ENCODE measurements at places on chromosomes 1 and 21.

DNA sequence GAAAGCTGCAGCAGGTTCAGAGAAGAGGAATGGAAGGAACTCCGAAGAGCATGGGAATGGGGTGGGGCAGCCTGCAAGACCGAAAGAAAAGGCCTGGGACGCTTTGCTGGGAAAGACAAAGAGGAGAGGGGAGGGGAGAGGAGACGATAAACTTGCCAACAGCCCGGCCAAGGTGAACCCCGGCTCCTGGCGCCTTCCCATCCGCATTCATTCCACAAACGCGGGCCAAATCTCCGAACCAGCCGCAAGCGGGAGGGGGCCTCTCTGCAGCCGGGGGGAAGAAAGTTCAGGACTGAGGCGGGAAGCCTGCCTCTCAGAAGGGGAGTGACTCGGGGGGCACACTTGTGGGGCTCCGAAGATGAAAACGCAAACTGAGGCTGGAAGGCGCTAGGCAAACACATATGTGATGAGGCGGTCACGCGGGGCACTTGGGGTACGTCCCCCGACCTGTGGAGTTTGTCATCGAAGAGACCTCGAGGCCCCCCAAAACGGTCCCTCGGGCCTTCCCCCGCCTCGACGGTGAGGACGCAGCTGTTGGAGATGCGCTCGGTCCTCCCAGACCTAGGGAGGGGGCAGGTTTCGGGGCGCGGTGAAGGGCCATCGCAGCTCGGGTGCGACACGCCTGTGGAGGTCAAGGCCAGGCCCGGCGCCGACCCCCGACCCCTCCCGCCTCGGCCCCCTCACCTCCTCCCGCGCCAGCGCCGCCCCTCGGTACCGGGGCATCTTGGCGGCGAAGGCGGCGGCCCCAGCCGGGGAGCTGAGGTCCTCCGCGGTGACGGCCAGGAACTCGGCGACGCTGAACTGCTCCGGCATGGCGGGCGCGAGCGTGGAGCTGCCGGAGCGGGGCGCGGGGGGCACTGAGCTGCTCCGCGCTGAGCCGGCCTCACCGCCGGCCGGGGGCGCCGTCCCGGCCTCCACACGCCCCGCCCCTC lies at the start of gene ASAP3:
ASAP3 (minus strand) TSS at position 859 of the 932 bp plus-strand sequence; CDS start at position 813, 46 bp downstream.
- DNase-seq = no peak

- DNase-seq = no peak
These were observed 4.8 kb downstream of the NECTIN4 start for GRCh38 chr1:161084597-161084988.

GRCh38 chr1:19436716-19437476 lies 48.4 kb downstream of the CAPZB start:
- DNase-seq = peak; percentile 83

- DNase-seq = no peak
These were observed 10.6 kb upstream of the LINGO4 start for GRCh38 chr1:151815716-151816327.

DNA sequence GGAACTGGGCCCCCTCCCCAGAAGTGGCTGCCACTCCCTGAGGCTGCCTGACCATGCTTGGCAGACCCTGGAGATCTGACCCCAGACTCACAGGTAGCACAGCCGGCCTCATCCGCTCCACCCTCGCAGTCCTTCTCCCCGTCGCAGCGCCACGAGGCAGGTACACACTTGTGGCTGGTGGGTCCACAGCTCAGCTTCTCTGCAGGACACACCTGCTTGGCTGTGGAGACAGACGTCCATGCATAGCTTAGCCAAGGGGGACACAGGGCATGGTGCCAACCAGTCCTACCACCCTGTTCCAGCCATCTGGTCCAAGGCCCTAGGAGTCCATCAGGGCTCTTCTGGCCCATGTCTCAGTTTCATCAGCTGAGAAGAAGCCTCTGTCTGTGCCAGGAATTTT lies 42.2 kb upstream of the MAGOH start:
- DNase-seq = no peak

GRCh38 chr1:153349363-153350320 lies 1.0 kb upstream of the PGLYRP4 start:
- DNase-seq = no peak

- DNase-seq = no peak
These were observed 10.5 kb downstream of the PADI3 start for GRCh38 chr1:17259233-17259873.

DNA sequence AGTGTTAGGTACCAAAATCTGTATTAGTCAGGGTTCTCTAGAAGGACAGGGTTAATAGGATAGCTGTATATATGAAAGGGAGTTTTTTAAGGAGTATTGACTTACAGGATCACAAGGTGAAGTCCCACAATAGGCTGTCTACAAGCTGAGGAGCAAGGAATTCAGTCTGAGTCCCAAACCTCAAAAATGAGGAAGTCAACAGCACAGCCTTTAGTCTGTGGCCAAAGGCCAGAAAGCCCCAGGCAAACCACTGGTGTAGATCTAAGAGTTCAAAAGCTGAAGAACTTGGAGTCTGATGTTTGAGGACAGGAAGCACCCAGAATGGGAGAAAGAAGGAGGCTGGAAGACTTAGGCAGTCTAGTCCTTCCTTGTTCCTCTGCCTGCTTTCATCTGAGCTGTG lies 487.5 kb upstream of the CHRM3 start:
- DNase-seq = peak; percentile 43

GRCh38 chr1:159408862-159409400 lies 23.1 kb upstream of the OR10J4 start:
- DNase-seq = no peak

DNA sequence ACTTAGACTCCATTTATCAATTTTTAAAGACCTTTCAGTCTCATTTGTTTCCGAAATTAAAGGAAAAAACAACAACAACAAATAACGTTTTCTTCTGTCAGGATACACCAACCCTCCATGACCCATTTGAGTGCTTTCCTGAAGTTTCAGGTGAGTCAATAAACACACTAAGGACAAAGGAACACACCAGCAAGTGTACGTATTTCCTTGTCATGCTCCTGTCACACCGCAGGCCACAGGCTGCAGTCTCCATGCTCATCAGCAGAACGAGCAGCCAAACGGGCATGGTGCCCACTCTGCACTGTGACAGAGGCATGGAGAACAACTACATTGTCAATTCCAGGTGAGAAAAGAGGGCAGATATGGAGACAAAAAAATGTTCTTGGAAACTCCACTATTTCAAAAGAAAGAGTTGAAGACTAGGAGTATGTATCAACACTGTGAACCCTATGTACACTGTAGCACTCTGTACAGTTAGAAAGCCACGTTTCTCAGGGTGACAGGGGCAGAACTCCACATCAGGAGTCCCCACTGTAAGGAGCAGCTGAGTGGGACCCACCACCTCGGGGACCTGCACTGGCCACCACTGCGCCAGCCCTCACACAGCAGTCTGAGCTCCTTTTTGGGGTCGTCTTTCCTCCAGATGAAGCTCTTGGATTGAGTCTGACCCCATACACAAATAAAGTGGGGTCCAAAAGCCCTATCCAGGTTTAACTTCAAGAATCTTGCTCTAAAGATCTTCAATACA lies 2.6 kb downstream of the PTTG1IP start:
- peak; percentile 14 for DNase-seq

GRCh38 chr1:3807769-3808168 lies 11.5 kb upstream of the LRRC47 start:
- DNase-seq = no peak

GRCh38 chr1:62912028-62912638 lies 128.2 kb downstream of the ATG4C start:
- peak; percentile 20 for DNase-seq

GRCh38 chr1:204391629-204392028 lies 20.0 kb downstream of the PPP1R15B start:
- no peak for DNase-seq

GRCh38 chr1:116159611-116160010 lies 48.4 kb downstream of the MAB21L3 start:
- no peak for DNase-seq

DNA sequence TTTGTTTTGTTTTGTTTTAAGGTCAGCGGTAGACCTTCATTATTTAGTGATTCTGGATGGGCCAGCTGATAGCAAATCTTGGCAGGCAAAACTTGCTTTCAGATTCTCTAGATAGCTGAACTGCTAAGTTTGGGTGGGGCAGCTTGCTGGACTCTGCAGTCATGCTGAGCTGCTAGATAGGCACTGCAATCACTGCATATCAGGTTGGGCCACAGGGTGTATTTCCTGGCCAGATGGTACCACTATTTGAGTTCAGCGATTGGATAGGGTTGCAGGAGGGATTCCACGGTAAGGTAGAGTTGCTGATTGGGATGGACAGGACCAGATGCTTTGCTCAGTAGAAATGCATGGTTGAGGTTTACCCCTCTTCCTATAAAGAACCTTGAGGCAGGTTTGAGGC lies 579.3 kb upstream of the ADGRL4 start:
- no peak for DNase-seq

GRCh38 chr21:43203591-43203990 lies 34.8 kb downstream of the CRYAA start:
- DNase-seq = no peak

- DNase-seq = no peak
These were observed 144.0 kb downstream of the KIF26B start for GRCh38 chr1:245298781-245299180.

DNA sequence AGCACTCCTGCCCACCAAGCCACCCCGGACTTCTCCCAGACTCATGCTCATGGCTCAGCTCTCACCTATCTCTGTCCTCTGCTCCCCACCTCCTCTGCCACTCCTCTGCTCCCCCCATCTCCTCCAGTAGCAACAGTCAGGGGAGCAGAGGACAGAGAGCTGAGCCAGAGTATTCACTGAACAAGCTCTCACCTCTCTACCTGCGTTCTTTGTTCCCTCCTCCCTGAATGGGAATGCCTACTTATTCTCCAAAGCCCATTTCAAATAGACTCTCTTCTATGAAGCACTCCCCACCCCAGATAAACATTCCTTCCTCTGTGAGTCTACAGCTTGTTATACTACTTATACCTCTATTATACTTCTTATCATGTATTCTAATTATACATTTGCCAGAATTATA lies 6.4 kb upstream of the EFNA1 start:
- DNase-seq = no peak
